ENCODE measurements at places on chromosomes 4 and X.
A peak's percentile ranks its signal among the peaks of the same experiment; 100 is the strongest.

DNA sequence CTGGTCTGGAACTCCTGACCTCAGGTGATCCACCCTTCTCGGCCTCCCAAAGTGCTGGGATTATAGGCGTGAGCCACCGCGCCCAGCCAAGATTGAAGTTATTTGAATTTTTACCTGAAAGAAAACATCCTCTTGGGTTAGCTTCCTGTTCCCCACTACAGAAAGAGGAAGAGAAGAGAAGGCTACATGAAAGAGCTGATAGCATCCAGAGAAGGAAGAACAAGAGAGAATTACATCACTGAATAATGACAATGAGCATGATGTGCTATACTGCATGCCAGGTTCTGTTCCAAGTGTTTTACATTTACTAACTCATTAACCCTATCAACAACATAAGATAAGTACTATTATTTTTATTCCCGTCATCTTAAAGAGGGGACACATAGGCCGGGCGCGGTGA, 11.5 kb upstream of the TBC1D1 start:
- no peak for DNase-seq

GRCh38 chr4:163395055-163395454, 51.4 kb downstream of the NPY5R start:
- no peak for DNase-seq

GRCh38 chr4:29708473-29708872, 1011.7 kb upstream of the PCDH7 start:
- DNase-seq = no peak

- DNase-seq = no peak
These were observed 19.7 kb upstream of the SCRG1 start for GRCh38 chr4:173418639-173419038.

DNA sequence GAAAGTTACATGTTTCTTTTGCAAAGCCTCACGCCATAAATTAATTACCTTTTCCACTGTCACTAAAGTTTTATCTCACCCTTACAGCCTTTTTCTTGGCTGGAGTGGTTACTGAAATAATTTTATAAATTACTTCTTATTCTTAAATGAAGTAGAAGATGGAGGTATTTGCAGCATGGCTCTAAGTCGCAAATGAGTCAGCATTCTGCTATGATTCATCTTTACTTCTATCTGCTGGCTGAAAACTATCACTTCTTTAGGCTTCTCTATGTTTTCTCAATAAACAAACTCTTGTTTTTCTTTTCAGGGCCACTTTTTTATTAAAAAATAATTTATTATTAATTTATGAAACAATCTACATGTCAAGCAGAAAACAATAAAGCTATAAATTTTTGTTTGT, 210.2 kb upstream of the GYPA start:
- peak; percentile 9 for DNase-seq

GRCh38 chr4:119980456-119980855, 86.2 kb downstream of the MAD2L1 start:
- DNase-seq = no peak

DNA sequence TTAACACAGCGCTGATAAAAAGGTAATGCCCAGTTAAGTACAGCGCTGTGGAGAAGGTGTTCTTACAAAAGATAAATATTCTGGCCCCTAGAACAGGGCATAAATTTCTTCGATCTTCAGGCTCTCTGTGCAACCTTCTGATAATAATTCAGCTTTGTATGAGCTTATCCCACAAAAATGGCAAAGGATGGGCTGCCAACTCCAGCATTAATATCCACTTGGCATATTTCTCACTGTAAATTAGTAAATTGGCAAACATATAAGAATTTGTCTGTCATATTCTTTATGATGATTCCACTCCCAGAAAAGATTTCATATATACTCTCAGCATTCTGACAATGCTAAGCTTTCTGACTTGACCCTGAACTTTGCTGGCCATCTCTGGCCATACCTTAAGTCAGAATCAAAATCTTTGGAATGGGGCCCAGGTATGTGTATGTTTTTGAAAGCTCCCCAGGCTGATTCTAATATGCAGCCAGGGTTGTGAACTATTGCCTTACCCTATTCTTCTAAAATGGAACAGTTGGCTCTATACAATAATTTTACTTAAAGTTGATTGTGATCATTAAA, 134.8 kb downstream of the FRYL start:
- DNase-seq = no peak

GRCh38 chr4:82394896-82395295, 21.1 kb upstream of the HNRNPD start:
- DNase-seq = no peak
